ENCODE measurements at places on chromosomes 5 and 9.

DNA sequence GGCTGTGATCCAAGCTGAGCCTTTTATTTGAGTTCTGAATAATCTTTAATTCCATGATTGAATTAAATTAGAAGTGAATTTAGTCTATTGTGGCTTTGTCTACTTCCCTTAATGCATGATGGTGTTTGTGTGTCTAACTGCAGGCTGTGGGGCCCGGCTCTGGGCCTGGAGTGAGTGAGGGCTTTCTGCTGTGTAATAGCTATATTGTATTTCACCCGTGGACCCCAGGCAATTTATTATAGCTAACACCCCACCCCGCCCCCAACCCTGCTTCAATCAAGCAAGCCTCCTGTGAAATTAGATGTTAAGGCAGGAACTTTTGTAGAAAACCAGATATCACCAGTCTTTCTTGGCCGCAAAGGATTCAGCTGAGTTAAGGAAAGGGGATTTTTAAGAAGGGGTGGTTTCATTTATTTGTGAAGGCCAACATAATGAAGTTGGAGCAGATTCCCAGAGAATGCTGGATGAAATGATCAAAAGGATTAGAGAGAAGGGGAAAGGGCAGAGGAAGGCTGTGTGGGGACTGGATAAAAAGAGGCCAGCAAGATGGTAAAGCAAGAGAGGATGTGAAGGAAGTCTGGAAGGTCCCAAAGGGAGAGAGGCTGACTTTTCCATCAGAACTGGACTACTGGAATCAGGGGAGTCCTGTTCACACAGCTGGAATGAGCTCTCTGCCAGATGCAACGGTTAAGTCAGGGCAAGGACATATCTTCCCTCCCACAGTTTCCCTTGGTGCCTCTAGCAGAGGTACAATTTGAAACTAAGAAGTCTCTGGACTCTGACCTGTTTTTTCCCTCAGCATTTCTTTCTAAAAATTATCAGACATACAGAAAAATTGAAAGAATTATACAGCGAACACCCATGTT lies 125.3 kb upstream of the SAP30L start:
- DNase-seq: no peak

DNA sequence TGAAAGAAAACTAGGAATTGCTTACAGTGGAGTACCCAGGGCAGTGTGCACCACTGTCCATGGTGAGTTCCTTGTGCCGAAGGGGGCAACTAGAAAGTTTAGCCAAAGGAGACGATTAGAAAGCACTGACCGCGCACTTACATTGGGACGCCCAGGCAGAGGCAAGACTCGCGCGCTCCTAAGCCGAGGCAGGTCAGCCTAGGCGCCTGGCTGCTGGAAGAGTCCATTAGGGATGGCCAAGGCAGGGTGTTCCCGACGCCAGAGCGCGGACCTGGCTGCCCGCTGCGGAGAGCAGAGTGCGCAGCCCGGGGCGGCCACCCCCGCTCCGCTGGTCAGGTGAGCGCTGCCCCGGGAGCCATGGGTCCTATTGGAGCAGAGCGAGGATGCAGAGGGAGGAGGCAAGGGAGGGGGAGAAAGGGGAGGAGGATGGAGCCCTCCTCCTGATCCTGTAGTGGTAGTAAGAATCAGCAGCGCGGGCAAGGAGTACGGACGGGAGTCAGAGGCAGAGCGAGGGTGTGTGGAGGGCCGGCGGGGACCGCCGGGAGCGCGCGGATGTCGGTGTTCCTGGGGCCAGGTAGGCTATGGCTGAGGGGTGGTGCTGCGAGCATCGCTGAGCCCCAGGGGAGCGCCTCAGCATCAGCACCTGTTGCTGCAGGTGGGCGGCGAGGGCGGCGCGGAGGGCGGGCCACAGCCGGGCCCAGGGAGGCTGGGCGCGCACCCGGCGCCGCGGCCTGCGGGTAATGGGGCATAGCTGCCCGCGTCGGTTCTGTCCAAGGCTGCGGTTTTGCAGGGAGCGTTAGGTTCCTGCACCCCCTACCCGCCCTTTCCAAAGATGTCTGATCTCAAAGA lies at the start of gene ADGRV1:
Gene ADGRV1, plus strand, starts transcription at position 454 of the 849 bp plus-strand sequence. Its CDS starts 99 bp downstream, at position 553.
- DNase-seq: peak; percentile 67

DNA sequence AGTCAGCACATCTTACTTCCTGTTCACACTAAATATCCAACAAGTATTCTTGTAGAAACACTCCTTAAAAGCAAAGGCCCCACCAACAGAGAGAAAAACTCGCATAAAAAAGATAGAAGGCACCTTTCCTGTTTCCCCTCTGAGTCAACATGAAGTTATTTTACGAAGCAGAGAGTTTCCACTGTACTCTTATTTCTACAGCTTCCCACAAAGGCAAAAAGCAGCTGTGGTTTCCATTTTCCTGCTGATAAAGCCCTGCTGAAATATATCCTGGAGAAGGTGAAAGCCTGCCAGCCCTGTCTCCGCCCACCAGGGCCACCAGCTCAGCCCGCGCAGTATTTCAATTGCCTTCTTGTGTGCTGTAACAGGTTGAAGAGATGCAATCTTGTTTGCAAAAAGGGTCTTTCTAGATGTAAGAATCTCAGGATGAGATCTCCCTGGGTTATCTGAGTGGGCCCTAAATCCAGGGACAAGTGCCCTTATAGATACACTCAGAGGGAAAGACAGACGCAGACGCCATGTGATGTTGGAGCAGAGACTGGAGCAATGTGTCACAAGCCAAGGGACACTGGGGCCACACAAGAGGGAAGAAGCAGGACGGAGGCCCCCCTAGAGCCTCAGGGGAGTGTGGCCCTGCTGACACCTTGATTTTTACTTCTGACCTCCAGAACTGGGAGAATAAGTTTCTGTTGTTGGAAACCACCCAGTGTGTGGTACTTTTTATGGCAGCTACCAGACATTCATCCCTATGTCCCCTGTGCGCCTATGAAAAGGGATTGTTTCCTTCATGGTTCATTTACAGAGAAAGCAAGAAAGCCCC lies 19.9 kb downstream of the SEMA4D start:
- peak; percentile 49 for DNase-seq

- DNase-seq: no peak
These were observed 26.2 kb upstream of the WDR41 start for GRCh38 chr5:77518304-77518703.

DNA sequence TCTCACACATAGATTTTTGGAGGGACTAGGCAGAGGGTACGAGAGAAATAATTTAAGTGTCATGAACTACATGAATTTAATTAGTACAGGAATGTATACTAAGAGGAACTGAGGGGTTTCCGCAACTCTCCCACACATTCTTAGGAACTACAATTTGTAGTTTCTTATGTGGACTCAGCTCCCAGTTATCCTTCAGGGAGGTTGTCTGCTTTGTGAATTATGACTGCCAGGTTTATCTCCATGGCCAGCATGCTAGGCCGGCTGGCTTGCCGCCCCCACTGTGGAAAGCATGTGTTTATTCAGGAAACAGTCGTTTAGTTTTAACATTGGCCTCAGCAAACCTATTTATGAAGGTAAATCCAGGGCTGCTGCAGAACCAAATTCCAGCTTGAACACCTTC lies 415.0 kb downstream of the KCTD16 start:
- DNase-seq: no peak

- DNase-seq: no peak
These were observed 17.8 kb downstream of the RBM27 start for GRCh38 chr5:146221234-146221633.

DNA sequence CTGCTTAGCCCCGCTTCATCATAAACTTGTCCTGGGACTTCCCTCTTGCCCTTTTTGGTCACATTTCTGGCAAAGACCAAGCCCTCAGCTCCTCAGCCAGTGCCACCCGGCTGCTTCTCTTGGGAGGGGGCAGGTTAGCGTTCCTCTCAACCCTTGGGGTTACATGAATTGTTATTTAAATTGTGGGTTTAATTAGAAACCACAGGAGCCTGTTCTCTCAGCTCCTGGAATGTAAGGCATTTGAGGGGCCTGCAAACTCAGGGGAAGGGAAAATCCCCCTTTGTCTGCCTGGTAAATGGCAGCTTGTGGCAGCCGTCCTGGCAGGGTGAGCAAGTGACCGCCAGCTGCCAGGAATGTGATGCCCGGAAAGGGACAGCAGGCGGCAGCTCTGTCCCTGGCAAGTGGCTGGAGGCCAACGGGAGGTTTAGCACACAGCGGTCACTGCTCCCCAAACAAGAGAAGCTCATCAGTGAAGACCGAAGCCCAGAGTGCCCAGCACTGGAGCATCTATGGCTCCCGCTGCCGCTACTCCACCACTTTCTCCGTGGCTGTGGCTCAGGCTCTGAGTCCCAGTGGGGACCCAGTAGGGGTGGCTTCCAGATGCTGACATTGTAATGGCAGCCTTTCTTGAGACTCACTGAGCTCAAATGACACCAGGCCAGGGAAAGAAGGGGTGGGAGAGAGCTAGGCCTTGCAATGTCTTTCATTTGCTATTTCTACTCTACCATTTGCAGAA lies 51.7 kb downstream of the SHB start:
- DNase-seq: peak; percentile 79

GRCh38 chr5:108818613-108819272 lies 71.0 kb downstream of the FER start:
- DNase-seq: peak; percentile 45

- no peak for DNase-seq
These were observed 172.9 kb upstream of the RAD23B start for GRCh38 chr9:107110153-107110552.

DNA sequence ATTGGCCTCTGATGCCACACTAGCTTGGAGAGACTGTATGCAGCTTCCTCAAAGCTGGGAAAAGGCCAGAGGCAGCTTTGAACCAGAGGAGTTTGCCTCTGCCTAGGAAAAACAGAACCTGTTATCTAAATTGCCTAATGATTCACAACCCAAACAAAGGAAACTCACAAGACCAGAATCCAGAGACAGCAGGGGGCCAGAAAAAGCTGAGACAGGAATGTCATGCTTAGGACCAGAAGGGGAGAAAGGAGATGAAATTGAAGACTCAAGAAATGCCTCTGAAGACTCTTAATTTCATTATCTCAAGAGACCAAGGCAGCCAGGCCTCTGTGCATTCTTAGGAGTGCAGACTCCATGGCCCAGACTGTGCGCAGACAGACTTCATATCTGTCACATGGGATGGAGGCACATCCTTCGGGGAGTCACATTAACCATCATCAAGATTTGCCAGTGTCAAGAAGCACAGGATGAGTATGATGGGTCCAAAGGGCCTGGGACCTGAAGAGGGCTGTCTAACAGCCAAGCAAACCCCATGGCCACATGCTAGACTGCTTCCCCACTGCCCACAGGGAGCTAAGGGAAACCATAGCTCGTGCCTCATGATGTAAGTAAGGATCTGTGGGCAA lies 57.3 kb downstream of the ARSB start:
- no peak for DNase-seq

DNA sequence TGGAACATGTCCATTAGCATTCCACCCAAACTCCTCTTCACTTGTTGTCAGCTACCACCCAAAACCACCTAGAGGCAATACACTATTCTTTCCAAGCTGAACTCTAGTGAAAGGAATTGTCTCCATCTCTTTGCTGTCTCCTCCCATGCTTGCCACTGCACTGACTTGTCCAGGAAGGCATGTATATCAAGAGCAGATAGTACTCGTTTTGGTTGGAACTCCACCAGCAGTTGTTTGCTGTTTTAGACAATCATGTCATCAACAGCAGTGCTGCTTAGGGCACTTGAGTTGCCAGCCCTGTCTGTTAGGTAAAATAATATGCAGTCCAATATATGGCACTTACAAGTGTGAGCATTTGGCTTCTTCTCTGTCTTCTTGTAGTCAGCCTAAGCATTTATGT lies 80.0 kb upstream of the SAP30L start:
- DNase-seq: no peak

- DNase-seq: peak; percentile 80
These were observed 44.9 kb upstream of the SLC12A2 start for GRCh38 chr5:128038643-128039042.

DNA sequence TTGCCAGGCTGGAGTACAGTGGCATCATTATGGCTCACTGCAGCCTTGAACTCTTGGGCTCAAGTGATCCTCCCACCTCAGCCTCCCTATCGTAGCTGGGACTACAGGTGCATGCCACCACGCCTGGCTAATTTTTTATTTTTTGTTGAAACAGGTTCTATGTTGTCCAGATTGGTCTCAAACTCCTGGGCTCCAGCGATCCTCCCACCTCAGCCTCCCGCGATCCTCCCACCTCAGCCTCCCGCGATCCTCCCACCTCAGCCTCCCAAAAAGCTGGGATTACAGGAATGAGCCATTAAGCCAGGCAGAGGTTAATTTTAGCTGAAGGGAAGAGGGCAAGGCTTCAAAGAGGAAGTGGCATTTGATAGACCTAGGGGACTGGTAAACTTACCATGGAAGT lies 32.8 kb upstream of the CCNB1 start:
- no peak for DNase-seq

- DNase-seq: no peak
These were observed 17.5 kb downstream of the TGFBI start for GRCh38 chr5:136046246-136046645.

- peak; percentile 53 for DNase-seq
These were observed 58.5 kb upstream of the TSLP start for GRCh38 chr5:111013011-111013410.

- DNase-seq: peak; percentile 95
These were observed 122.4 kb downstream of the TRIO start for GRCh38 chr5:14265570-14265969.

DNA sequence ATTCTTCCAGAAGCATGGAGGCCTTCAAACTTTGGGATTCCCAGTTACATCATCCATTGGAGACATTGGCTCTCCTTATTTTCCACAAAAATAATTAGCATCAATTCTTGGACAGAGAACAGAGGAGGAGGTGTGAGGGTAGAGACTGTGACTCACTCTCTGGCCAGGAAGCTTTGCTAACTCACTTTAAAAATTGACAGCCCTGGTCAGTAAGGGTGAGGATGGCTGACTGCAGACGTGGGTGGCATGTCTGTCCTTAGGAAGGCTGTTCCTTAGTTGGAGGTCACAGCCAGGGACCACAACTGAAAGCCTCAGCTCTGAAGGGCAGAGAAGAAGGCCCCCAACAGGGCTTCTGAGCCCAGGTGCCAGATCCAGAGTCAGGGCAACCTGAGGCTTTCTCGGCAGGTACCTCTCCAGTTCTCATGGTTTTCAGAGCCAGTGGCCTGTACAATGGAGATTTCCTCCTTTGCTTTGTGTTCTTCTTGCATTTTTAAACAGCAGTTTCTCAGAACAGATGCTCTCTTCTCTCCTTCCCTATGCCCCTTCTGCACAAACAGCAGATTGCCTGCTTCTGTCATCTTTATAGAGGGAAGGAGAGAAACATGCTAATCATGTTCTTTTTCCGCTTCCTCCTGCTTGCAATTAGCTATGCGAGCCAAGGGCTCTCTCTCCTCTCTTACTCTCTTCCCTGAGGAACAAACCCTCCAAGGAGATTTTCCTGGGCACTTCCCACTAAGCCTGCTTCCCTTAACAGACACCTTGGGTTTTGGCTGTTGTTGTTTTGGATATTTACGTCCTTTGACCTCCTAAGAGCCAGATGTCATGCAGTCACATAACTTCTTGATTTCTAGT lies 92.5 kb upstream of the ZNF366 start:
- DNase-seq: peak; percentile 32

GRCh38 chr9:94656200-94656599 lies 16.9 kb upstream of the FBP1 start:
- DNase-seq: no peak

DNA sequence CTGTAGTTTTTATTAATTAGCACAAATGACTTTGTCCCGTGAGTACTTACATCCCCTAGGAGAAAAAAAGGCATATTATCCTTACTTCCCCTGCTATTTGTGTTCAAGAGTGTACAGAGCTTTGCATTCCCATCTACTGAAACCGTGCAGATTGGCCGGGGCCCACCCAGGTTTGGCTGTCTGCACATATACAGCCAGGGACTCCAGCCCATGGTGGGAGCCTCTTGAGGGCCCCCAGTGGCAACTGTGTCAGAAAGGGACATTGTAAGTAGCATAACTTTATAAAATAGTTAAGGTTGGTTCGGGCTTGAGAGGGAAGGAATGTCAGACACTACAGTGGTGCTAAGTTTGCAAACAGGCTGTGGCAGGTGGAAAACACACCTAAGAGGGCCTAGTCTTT lies 24.7 kb downstream of the PHF2 start:
- DNase-seq: no peak
